ENCODE measurements at places on chromosomes 7 and 10.

- DNase-seq, result no peak
These were observed 14.9 kb downstream of the TRIM56 start for GRCh38 chr7:101099969-101100781.

DNA sequence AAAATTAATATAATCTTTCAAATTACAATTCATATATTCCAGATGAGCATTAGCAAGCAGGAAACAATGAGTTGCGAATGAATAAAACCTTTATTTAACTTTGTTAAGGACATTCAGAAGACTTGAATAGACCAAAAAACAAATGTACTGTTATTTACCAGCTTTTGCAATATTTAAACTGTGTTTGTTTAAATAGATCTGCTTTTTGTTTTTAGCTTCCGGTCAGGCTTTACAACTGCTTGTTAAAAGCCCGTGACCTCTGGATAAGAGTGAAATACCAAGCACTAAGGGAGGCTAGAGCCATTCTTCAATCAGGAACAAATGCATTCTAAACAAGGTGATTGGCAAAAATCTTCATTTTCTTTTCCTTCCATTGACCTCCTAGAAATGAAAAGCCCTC is 184.9 kb upstream of the GNAI1 start:
- no peak for DNase-seq

- DNase-seq, result no peak
These were observed 93.1 kb upstream of the PDE1C start for GRCh38 chr7:32163141-32163806.

- no peak for DNase-seq
These were observed 38.1 kb downstream of the RELN start for GRCh38 chr7:103951311-103951710.

GRCh38 chr10:118729200-118729599 is 25.6 kb downstream of the CACUL1 start:
- no peak for DNase-seq

DNA sequence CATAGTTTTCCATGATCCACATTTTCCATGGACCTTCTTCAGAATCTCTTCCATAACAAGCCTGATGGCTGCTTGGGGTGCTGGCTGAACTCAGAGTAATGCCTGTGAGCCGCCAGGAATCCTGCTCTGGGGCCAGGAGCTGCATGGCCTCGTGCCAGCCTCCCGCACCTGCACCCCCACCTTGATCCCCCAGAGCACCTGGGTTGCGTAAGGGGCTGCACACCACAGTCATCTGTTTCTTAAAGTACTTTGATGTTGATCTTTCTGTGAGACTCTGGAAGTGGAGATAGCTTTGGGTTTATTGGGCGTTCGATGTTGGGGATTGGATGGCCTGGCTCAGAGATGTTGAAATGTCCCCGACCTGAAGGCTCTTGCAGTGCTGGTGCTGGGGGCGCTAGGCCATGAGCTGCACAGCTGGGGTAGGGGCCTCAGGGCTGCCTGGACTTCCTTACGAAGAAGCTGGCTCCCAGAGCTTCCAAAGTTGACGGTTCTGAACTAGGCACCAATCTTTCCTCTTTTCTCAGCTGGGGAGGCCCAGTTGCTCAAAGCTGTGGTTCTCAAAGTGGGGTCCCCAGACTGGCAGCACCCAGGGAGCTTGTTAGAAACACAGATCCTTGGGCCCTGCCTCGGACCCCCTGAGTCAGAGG is 534.0 kb downstream of the DNAJB6 start:
- DNase-seq, result no peak

DNA sequence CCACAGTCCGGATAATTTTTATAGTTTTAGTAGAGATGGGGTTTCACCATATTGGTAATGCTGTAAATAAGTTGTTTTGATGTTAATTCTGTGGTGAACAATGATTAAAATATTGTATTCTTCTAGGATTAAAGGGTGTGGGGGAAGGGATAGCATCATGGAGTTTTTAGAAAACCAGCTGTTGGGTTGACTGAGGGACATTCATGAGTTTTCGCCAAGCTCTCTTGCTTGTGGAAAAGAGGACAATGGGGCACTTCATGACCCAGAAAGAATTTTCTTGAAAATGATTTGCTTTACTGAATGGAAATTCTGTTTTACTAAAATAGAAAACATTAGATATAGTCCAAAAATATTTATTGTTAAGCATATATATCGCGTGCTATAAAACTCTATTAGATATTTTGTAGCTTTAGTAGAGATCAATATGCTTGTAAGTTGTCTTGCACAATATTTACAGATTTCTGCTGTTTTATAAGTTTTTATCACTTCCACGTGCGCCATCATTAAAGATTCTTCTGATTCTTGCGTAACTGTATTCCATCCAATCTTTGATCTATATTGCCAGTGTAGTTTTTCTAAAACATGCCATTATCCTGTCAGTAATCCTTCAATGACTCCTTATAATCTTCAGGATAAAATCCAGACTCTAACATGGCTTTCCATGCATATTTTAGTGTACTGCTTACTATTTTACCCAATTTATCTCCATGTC is 41.8 kb downstream of the LCOR start:
- DNase-seq, result no peak

DNA sequence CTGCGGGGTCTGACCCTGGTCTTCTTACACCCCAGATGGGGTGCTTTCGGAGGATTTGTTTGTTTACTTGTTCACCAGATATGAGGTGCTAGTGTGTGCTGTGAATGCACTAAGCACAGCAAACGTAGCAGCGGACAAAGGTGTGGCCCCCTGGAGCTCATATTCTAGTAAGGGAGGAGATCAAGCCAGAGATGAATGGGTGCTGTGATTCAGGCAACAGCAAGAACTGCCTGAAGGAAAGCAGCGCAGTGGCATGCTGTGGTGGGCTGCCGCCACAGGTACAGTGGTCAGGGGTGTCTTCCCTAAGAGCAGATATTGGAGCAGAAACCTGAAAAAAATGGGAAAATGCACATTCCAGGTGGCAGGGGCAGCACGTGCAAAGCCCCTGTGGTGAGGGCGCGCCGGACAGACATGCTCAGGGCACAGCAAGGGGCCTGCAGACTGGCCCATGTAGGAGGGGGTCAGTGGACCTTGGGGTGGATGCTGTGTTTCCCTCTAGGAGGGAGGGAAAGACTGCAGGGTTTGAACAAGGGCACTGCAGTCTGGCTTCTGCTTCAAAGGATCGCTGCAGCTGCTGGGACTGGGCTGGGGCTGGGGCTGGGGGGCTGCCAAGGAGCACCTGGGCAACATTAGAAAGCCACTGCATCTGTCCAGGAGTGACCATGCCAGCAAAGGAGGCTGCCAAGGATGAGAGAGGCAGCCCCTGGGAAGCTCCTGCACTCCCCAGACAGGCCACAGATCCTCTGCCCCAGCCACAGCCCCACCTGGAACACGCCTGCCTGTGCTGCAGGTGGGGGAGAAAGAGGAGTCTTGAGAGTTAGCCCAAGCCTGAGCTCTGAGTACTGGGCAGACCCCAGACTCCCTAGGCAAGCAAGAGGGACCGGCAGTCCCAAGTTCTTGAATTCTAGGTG is 927 bp upstream of the DEPP1 start:
- DNase-seq, result no peak

GRCh38 chr10:78597796-78598555 is 470.8 kb upstream of the ZMIZ1 start:
- no peak for DNase-seq

DNA sequence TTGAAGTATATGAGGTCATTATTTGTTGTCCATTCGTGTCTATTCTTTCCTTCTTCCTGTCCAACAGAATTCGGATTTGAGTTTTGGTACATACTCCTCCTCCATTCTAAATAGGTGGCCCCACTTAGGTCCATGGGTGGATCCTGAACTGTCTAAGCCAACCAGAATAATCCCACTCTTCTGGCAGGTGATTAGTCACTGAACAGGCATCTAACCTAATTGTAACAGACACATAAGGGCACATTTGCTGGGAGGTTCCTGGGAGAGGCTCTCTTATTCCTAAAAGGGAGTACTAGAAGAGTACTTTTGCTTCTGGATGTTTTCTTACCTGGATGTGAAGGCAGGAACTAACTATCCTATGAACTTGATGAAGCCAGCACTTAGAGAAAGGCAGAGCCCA is 16.8 kb downstream of the LRRC72 start:
- no peak for DNase-seq

DNA sequence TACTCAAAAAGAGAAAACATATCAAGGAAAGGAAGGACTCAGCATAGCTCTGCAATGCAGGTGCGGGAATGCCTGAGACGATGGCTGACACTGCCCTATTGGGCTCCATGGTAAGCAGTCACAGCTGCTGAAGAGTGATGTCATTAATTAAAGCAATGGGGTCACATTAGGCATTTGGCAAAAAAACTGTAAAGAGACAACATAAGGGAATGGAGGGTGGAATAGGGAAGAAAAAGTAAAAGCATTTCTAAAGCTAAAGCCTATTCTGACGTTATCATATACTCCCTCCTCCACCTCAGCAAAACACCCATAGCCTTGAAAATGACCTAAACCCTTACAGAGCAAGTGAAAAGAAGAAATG is 38.5 kb upstream of the SPOCK2 start:
- DNase-seq, result no peak

- DNase-seq, result no peak
These were observed 42.4 kb downstream of the ESYT2 start for GRCh38 chr7:158786898-158787297.

DNA sequence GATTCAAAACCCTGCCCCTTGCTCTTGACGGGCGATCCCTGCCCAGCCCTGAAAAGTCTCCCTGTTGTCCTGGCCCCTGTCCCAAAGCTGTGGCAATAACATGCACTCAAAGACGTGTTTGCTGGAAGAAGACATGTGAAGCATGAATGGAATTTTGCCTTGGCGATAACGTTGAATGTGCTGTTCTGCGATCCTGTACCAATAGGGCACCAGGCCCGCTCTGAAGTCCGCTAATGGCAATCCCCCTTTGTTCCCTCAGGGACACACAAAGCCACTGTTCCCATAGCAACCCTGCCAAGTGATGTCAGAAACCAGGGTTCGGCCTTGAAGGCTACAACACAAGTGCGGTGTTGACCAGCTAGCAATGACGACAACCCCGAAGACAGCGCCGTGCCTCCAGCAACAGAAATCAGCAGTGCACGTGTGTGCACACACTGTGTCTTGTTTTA is 284.6 kb downstream of the KLF6 start:
- DNase-seq, result no peak

DNA sequence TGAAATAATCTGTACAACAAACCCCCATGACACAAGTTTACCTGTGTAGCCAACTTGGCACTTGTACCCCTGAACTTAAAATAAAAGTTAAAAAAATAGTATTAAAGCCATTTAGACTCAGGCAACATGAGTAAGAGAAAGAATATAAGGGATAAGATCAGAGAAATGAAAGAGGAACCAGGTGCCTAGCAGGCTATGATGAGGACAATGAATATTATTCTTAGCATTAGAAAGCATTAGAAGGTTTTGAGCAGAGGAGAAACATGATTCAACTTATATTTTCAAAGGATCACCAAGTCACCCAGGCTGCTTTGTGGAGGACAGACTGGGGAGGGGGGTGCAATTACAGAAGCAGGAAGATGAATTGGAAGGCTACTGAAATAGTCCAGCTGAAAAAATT is 48.1 kb upstream of the TES start:
- DNase-seq, result no peak

DNA sequence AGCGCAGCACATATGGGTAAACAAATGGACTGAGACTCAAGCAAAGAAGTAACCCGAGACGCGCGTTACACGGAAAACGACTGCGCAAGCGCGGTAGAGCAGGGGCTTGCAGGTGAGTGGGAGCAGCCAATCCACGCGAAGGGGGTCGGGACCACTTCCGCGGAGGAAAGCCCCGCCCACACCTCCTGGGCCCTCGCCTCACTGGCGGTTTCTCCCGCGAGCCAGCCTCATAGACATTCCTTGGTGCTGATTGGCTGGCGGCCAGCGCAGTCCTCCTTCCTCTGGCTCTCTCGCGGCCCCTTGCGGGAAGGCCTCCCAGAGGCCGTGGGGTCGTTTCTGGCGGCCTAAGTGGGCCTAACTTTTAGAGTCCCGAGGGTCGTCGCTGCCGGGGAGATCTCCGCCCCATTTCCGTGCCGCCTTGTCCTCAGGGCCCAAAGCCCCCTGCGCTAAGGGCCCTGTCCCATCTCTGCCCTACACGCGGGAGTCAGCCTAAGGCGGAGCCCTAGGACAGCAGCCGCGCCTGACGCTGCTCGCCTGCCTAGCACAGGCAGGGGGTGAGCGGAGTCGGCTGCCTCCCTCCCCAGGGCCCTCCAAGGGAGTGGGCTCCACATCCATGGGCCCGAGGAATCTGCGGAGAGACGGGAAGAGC is 9.1 kb upstream of the FXYD4 start:
- DNase-seq, result peak; percentile 96

DNA sequence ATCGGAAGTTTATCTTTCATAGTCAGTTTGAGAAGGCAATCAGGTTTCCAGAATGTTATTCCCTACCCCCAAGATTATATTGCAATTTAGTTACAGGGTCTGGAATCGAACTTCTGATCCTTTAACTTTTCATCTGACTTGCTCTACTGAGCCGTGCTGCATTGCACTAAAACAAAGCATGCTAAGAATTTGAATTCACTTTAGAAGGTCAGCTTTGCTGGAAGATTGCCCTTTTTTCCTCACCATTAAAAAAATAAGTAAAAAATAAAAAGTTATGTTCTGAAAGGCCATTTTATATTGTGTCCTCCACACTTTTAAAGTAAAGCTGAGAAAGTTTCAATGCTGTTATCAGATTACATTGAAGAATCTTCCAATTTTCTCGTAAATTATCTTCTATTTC is 388.8 kb upstream of the PHF14 start:
- no peak for DNase-seq

DNA sequence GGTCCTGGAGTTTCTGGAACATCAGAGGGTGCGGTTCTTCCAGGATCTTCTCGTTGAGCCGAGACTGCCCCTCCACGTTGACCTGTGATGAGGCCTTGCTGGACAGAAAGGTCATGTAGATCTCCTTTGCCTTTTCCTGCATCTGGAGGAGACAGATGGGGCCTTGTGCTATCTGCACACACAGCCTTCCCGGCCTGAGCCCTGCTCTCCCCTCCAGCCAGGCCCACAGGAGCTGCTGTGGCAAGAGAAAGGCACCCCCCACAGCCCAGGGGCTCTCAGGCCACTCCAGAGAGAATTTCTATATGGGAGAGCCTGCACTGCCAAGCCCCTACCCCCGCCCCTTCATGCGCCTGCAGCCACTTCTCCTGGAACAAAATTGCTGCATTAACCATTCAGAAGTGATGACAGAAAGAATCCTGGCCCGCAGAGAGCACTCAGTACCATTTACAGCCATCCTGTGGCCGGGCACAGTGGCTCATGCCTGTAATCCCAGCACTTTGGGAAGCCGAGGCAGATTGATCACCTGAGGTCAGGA is 26.9 kb downstream of the RGS10 start:
- no peak for DNase-seq

DNA sequence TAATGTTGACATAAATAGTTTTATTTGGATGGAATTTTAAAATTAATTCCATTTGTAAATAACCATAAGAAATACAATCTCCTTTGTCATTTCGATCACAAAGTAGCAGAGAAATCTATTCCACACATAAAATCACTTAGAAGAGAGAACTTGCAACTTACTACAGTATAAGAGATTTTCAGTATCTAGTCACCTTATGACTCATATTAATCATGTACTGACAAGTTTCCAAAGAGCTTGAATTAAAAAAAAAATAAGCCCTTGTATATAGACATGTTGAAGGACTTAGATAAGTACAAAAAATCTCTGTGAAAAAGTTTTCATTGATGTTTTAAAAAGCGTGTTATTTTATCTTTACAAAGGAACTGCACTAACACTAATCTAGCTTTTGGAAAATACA is 207.1 kb upstream of the ETV1 start:
- no peak for DNase-seq
